ENCODE measurements at places on chromosomes 6 and 20.

DNA sequence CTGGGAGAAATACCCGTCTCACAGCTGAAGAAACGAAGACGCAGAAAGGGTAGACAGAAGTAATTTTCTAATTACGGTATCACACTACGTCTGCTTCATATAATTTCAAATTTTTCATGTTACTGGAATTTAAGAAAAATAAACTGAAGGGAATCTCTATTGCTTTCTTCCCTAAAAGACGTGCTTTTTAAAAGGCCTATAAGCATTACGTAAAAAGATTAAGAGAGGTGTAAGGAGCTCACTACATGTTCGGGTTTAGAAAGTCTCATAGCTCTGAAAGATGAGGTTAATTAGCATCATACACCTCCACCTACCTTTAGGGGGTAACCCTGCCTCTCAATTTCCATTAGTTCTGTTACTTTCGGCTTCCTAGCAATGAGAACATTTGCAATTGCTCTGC, 787 bp upstream of the PLAGL1 start:
- DNase-seq: no peak

GRCh38 chr6:72363844-72364740, 257.8 kb upstream of the KCNQ5 start:
- DNase-seq: no peak

DNA sequence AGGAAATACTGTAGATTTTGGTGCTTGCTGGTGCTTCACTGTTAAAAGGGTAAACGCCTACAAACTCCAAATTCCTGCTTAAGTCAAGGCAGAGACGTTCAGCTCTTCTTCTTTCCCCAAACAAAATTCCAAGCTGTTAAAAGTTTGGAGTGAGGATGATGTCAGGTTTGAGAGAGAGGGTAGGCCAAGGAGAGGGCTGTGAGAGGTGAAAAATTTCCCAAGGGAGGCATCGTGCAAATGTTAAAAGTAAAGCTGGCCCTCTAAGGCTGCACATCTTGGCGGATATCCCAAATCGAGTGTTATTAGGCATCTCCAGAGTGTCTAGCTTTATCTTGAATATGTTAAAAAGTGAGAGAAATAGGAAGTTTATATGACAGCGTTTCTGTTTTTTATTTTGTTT, 651.8 kb downstream of the QKI start:
- DNase-seq: no peak

- no peak for DNase-seq
These were observed 47.6 kb downstream of the PPP1R3G start for GRCh38 chr6:5132731-5133130.

- DNase-seq: no peak
These were observed at the start of gene CALHM6 for GRCh38 chr6:116461331-116461931. Gene CALHM6 (plus strand): TSS chr6:116461375. CDS start chr6:116461930, 555 bp downstream.

- DNase-seq: no peak
These were observed 41.2 kb downstream of the LRFN2 start for GRCh38 chr6:40545954-40546353.
